ENCODE measurements at places on chromosomes 2 and 18.

GRCh38 chr2:152518641-152519580 is 183.9 kb downstream of the FMNL2 start:
- no peak for DNase-seq

DNA sequence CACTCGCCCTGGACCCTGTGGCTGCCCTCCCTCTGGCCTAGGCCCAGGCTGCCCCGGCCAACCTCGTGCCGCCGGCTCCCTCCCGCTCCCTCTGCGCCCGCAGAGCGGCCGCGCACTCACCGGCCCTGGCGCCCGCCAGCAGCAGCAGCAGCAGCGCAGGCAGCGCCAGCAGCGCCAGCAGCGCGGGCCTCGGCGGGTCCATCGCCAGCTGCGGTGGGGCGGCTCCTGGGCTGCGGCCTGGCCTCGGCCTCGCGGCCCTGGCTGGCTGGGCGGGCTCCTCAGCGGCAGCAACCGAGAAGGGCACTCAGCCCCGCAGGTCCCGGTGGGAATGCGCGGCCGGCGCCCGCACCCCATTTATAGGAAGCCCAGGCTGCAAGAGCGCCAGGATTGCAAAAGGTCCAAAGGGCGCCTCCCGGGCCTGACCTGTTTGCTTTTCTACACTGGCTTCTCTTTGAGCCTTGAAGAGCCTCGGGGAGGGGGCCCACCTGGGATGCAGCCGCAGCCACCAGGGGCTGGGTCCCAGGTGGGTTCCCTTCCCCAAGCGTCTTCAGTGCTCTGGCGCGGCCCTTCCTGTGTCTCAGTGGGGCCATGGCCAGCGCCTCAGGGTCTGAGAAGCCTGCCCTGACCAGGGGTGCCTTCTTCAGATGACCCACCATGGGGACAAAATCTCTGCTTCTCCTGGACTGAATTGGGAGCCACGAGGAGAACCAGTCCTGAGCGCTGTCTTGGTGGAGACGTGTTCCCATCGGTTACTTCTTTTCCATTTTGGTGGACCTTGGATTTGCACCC is at the start of gene APOB:
Gene APOB, minus strand, starts transcription at position 330 of the 789 bp plus-strand sequence. Its CDS starts 128 bp downstream, at position 202.
- DNase-seq = peak; percentile 27

- no peak for DNase-seq
Observed at GRCh38 chr2:224173210-224173609, 134.1 kb upstream of the SERPINE2 start.

GRCh38 chr2:40721595-40721994 is 269.7 kb upstream of the SLC8A1 start:
- no peak for DNase-seq

GRCh38 chr2:127170021-127170420 is 50.1 kb downstream of the CYP27C1 start:
- no peak for DNase-seq

DNA sequence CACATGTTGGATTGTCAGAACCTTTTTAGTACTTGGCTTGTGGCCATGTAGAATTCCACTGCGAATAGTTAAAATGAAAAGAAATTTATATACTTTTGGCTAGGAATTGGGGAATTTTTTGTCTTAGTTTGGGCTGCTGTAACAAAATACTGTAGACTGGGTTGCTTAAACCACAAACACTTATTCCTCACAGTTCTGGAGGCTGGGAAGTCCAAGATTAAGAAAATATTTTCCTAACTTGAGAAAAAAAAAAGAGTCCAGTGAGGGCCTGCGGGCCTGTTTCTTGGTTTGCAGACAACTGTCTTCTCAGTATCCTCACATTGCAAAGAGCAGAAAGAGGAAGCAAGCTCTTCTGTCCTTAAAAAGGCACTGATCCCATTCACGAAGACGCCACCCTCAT is 81.9 kb downstream of the CD226 start:
- DNase-seq = no peak

DNA sequence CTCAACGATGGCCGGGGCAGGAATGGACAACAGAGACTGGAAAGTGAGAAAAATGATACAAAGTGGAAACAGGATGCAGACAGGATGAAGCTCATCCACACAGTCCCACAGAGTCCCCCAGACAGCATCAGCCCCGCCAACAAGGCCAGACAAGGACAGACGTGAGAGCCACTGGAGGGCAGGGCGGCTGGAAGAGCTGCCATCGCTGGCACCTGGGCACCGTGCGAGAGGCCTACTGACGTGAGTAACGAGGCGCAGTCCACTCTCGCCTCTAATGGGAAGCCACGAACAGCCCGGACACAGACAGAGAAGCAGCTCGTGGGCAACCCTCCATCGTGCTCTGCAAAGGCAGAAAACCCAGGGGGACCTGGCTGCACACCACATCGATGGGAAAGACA is 17.1 kb downstream of the HDAC4 start:
- no peak for DNase-seq

DNA sequence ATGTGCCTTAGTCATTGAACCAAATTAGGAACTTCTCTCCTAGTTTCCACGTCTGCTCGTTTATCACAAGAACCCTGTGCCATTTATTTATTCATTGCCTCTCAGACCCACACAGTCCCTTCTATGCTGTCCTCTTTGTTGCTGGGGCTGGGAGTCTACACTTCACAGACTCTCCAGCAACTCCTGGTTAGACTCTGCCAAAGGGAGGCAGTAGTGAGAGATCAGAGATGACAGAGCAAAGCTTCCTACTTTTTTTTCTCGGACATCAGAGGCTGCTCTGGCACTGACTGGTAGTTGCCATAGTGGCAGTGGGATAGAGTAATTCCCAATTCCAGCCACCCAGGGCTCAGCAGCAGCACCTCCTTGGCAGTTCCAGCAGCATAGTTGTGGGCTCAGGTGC is 277.5 kb downstream of the BCL11A start:
- no peak for DNase-seq

- DNase-seq = no peak
Observed at GRCh38 chr2:181300600-181301291, 156.4 kb upstream of the ITGA4 start.

- no peak for DNase-seq
Observed at GRCh38 chr2:96241227-96241626, 24.6 kb downstream of the TMEM127 start.

DNA sequence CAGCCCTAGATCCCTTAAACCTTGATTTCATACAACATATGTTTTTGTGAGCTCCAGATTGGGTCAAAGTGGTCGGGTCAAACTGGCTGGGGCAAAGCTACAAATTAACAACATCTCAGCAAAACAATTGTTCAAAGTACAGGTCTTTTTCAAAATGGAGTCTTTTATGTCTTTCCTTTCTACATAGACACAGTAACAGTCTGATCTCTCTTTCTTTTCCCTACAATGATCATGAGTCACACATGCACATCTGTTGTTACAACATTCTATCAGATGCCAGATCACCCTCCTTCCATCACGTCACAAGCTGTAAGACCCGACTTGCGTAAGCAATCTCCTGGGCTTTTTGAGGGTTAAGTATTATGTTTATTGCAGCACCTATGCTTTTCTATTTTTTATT is 55.1 kb downstream of the RHOB start:
- DNase-seq = no peak

DNA sequence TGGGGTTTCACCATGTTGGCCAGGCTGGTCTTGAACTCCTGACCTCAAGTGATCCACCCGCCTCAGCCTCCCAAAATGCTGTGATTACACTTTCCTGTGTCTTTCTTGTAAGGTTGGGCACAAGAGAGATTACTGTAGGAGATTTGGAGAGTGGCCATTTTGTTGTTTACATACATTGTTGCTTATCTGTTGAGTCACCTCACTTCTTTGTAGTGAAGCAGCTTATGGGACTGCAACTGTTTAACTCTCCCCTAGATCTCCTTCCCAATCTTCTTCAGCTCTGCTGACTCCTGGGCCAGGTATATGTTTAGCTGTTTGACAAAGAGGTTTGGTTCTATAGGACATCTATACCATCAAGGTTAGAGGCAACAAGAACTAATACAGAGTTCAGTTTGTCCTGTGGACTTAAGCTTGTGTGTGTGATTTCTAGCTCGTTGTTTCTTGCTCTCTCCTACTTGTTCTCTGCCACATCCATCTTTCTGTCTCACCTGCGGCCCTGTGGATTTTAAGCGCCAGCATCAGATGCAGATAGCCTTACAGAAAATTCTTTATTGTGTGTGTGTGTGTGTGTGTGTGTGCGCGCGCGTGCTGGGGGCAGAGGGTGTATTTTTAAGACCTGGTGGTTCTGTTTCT is 95.4 kb downstream of the HAUS1 start:
- no peak for DNase-seq

GRCh38 chr2:56047136-56047535 is 123.6 kb upstream of the EFEMP1 start:
- no peak for DNase-seq

DNA sequence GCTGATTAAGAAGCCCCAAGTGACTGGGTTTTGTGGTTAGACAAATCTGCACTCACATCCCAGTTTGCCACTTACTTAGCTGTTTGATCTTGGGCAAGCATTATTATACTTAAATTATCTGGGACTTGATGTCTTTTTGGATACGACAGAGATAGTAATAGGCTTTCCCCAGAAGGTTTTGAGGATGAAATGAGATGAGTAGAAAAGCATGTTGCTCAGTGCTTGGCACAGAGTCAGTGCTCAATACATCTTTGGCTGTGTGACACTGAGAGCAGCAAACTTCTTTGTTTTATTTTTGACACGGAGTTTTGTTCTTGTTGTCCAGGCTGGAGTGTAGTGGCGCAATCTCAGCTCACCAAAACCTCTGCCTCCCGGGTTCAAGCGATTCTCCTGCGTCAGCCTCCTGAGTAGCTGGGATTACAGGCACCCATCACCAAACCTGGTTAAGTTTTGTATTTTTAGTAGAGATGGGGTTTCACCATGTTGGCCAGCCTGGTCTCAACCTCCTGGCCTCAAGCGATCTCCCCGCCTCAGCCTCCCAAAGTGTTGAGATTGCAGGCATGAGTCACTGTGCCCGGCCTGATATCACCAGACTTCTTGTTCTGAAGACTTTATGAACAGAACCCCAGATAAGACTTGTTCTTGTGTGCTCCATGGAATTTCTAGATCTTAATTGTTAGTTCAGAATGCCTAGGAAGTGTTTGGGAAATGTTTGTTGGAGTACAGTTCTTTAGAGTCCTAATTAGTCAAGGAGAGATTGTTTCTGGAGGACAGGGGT is 521.2 kb downstream of the SLC4A3 start:
- no peak for DNase-seq

- no peak for DNase-seq
Observed at GRCh38 chr2:194346193-194346592, 1310.8 kb upstream of the SLC39A10 start.
